ENCODE measurements at places on chromosomes 11 and 22. TPM values are rescaled to one million over a fixed set of nuclear protein-coding genes. Genes with fewer than 3 reads are reported as not detected.

PIWIL4 gene
- 3.4 TPM for total RNA-seq

KLHL35 gene
- 8.3 TPM for total RNA-seq

ARHGAP8 gene
- total RNA-seq = not detected

MRGPRX4 gene
- total RNA-seq = not detected

GGTLC3 gene
- not detected for total RNA-seq

SYT7 gene
- total RNA-seq = 2.2 TPM

MMP10 gene
- 0.19 TPM for total RNA-seq

UPK3A gene
- not detected for total RNA-seq

FAM76B gene
- total RNA-seq = 8.0 TPM

PRAME gene
- total RNA-seq = 0.34 TPM

EHF gene
- not detected for total RNA-seq

SDF2L1 gene
- total RNA-seq = 31.1 TPM

IL17RA gene
- total RNA-seq = 22.3 TPM

DERL3 gene
- total RNA-seq = not detected

CRYBB2 gene
- total RNA-seq = not detected

PRRG4 gene
- total RNA-seq = 0.06 TPM

POU2AF2 gene
- total RNA-seq = not detected

TNNT3 gene
- 2.9 TPM for total RNA-seq

OOSP3 gene
- not detected for total RNA-seq

PAX6 gene
- 0.05 TPM for total RNA-seq

ARRB1 gene
- 38.4 TPM for total RNA-seq

PAMR1 gene
- 223 TPM for total RNA-seq

FREY1 gene
- not detected for total RNA-seq

Measured in cardiac ventricle fibroblast (primary cell).